ENCODE measurements at places on chromosomes 6 and 20.

GRCh38 chr6:136685540-136686108, 106.7 kb downstream of the MAP3K5 start:
- DNase-seq: no peak

GRCh38 chr20:62886709-62887058, 25.1 kb upstream of the TCFL5 start:
- DNase-seq: no peak

- DNase-seq: no peak
Measured at GRCh38 chr20:58402827-58403226, 13.8 kb downstream of the VAPB start.

DNA sequence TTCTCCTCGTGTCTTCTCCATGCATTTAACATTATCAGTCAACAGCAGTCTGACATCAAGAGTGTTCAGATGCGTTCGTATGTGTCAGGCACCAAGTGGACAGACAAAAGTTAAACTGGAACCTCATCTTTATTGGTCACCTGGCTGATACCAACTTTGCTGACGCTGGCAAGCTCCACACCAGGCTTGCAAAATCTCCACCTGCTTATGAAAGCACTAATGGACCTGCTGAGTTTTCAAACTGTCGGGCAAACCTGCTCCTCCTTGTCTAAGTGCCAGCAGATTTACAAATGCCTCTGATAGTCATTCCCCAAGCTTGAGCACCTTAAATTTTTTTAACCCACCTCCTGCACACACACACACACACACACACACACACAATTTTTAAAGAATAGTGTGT, 27.9 kb upstream of the DSP start:
- DNase-seq: no peak

DNA sequence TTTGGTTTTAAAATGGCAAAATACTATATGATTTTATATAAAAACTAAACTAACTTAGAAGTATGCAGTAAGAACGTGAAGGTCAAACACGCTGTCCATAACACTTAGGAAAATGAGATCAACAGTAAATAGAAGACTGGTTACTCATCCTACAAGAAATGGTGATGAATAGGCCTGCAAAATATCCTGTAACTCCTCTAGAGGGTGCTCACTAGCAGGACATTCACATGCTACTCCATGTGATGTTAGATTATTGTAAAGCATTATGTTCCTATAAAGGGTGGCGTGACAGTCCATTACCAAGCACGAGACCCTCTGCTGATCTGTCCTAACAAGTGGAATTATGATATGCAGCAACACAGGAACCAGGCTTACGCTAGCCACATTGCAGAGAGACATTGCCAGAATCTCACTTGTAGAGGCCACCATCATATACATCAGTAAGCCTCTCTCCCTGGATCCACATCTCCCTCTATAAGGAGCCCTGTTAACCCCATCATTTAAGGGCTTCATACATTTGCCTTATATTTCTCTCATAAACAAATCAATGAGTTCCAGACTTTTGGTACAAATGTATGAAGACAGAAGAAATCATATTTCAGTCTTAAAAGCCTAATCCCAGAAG, 18.0 kb upstream of the DEFB129 start:
- DNase-seq: peak; percentile 12
